ENCODE measurements at places on chromosomes 4 and X.

GRCh38 chr4:72118017-72118416 is 86.2 kb downstream of the NPFFR2 start:
- no peak for DNase-seq

- DNase-seq = no peak
Measured at GRCh38 chrX:34884817-34885216, 57.8 kb upstream of the FAM47B start.

GRCh38 chr4:164383358-164384220 is 370.3 kb upstream of the SMIM31 start:
- DNase-seq = no peak

DNA sequence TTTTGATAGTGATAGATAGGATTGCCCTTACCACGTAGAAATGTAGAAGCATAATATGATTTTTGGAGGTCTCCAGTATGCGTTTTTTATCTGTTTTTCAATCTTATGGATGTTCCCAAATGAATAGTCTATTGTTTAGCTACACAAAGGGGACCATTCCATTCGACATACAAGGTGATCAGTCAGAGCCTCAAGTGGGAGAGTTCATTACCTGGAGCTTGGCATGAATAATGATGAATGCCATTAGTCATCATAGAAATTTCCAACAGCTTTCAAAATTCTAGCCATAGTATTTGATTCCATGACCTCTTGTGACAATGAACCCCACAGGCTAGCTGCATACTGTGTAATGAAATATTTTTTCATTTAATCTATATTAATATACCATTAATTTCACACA is 123.6 kb downstream of the PDHA2 start:
- DNase-seq = no peak

DNA sequence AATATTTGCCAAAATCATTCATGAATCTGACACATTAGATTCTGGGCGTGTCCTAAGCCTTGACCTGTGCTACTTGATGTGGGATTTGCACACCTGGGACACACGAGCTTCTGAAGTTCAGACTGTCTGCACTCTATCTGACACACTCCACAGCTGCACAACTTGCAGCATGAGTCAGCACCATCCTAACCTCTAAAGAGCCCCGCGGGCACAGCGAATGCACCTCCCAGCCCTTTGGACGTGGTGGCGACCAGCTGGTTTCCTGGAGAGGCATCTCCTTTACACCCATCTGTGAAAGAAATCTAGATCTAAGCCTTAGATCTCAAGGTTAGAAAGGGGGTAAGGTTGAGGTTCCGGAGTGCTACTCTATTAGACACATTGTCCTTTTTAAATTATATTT is 69.2 kb downstream of the SORBS2 start:
- DNase-seq = no peak

GRCh38 chr4:152776352-152776751 is 3.2 kb downstream of the TIGD4 start:
- DNase-seq = no peak

DNA sequence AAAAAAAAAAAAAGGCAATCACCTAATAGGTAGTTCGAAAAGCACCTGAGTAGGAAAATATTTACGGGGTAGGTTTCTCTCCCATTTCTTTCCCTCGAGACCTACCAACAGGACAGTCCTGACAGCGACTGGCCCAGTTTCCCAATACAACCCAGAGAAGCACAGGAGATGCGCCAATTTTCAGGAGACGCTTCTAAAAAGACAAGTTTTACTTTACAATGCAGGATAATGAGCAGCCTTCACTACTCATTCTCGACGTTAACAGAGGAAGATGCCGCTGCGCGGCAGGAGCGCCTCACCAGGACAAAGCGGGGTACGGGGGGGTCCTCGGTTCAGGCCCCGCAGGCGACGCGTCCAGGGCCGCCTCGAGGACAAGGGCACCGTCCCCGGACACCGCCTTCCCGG is 708 bp downstream of the BCLAF3 start:
- DNase-seq = peak; percentile 9

Data from T follicular helper cell (primary cell).